ENCODE measurements at places on chromosomes 3 and 15. TPM values are rescaled to one million over a fixed set of nuclear protein-coding genes. Genes with fewer than 3 reads are reported as not detected.

INAFM2 gene
- 56.2 TPM for total RNA-seq

XCR1 gene
- total RNA-seq, result not detected

POC1A gene
- 1.5 TPM for total RNA-seq

GOLGA8N gene
- 7.4 TPM for total RNA-seq

IMP3 gene
- total RNA-seq, result 41.7 TPM

LTK gene
- 1.1 TPM for total RNA-seq

KCNAB1 gene
- total RNA-seq, result 3.0 TPM

CFAP92 gene
- total RNA-seq, result not detected

DOCK3 gene
- 3.6 TPM for total RNA-seq

ADPRH gene
- 12.2 TPM for total RNA-seq

PAK6 gene
- 9.7 TPM for total RNA-seq

GATA2 gene
- 8.3 TPM for total RNA-seq

CCDC9B gene
- 155 TPM for total RNA-seq

NLGN1 gene
- 7.8 TPM for total RNA-seq

OR5K2 gene
- not detected for total RNA-seq

ABI3BP gene
- total RNA-seq, result 28.8 TPM

GOLGA6L7 gene
- total RNA-seq, result not detected

TMEM212 gene
- total RNA-seq, result not detected

MASP1 gene
- 144 TPM for total RNA-seq

KLHDC8B gene
- total RNA-seq, result 129 TPM

KLHL40 gene
- 0.11 TPM for total RNA-seq

LRRC3B gene
- total RNA-seq, result 0.13 TPM

FHIT gene
- total RNA-seq, result 21.5 TPM

ALPK3 gene
- total RNA-seq, result 114 TPM

KBTBD13 gene
- 9.4 TPM for total RNA-seq

ACKR2 gene
- total RNA-seq, result 0.43 TPM

TUBGCP4 gene
- 11.1 TPM for total RNA-seq
